Activated CD4-positive, alpha-beta T cell treated with anti-CD3 and anti-CD28 coated beads for 1 hour (primary cell): ENCODE measurements at places on chromosomes 5 and 9.

DNA sequence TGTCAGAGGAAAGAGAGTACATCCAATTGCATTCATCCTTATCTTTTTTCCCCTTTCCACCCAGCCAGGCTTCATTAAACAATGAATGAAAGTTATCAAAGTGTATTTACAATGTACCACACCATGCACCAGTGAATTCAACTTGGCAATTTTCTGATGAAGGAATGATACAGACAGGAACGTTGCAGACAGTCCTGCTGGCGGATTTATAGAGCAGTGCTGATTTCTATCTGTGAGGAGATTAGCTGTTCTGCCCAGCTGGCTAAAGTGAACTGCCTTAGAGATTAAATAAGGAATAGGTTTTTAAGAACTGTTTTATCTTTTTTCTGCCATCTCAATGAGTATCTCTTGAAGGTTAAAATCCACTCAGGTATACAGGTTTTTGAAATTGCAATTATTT, 403.9 kb downstream of the CDH18 start:
- DNase-seq, result no peak

DNA sequence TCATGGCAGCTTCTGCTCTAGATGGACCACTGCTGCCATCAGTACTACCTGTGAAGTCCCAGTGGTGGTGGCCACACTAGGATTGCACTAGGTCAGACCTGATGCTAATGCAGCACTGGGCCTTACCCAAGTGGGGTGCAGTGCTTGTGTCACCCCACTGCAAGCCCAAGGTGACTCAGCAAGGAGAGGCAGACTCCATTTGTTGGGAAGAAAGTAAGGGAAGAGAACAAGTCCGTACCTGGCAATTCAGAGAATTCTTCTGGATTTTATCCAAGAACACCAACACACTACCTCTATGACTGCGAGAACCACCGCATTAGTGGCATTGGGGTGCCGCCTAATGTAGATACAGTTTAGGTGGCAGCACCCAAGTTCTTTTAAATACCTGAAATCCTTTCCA, 34.0 kb upstream of the TYRP1 start:
- no peak for DNase-seq

DNA sequence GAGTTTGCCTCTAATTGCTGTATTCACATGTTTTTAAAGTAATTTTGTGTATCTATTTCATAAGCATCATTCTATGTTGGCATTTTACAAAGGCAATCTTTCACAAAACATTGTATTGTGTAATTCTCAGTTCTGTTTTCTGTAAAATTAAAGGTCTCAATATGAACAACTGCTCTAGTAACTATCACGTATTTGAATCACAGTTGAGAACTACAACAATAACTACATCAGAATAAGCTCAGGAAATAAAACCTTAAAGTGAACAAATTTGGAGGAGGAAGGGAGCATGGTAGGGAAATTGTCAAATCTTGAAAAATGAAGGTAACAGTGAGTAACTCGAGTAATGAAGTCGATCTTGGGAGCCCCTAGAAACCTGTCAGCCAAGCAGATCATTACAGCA, 22.5 kb upstream of the CAMK4 start:
- DNase-seq, result no peak

GRCh38 chr5:111427762-111428161, 84.6 kb downstream of the STARD4 start:
- DNase-seq, result no peak

DNA sequence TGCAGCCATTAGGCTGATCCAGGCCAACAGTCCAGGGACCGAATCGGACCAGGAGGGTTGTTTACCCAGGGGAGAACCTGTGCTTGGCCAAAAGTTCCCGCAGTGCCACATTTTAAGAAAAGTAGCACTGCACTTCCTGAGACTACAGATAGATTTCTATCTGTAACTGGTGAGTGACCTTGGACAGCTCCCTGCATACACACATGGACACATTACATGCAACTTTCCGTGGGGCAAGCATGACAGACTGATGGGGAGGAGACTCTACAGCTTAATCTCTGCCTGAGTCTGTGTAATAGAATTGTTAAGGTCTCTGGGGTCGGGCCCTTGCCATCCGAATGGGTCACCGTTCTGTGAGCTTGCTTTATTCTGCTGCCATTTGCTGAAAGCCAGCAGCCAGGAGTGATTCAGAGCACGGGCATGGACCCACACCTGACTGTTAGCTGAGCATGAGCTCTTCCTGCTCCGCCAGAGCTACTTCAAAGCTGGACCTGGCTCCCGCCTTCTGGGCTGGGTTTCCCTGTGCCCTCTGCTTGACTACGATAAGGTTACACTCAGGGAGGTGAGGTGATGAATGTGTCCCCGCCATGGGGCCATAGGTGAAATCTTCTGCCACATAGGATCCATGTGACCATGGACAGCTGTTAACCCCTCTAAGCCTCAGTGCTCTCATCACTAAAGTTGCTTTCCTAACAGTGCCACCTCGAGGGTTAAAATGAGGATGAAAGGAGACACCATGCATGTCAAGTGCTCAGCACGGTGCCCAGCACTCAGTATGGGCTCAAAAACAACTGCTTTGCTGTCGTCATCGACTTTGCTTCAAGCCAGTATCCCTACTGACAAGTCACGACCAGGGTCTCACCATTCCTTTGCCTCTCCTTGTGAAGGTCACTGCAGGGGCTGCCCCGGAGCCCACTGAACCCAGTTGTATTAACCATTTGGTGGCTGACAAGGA, 200.0 kb downstream of the MELK start:
- DNase-seq, result no peak

DNA sequence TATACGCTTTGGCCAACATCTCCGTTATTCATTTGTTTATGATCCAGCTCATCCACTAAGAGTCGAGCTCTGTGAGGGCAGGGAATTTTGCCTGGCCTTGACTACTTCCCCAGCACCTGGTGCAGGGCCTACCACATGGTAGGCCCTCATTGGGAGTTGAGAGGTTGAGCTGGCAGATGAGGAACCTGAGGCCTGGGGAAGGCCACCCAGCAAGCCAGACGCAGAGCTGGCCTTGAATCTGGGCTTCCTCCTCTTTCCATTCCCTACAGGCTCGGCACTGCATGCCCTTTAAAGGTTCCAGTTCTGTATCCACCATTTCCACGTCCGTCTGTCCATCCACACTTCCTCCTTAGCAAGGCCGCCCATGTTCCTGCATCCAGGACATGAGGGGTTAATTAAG, 24.2 kb downstream of the KCNMB1 start:
- DNase-seq, result no peak

DNA sequence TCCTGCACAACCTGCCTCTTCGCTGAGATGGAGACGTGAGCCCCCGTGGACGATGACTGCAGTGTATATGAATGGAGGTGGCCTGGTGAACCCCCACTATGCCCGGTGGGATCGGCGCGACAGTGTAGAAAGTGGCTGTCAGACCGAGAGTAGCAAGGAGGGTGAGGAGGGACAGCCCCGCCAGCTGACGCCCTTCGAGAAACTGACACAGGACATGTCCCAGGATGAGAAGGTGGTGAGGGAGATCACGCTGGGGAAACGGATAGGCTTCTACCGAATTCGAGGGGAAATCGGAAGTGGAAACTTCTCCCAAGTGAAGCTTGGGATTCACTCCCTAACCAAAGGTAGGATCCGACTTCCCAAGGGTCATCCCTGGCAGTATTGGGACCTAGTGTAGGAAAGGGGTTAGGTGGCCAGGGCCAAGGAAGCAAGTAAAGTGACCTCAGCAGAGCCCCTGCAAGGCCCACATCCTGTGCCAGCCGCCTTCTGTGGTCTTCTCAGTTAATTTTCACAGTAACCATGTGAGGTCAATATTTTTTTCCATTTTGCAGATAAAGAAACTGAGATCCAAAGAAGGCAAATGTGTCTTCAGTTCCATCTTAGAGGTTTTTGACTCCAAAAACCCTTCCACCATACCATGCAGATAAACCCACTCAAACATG, 53.8 kb downstream of the NIM1K start:
- no peak for DNase-seq

GRCh38 chr9:129171993-129172751, 5.9 kb downstream of the IER5L start:
- no peak for DNase-seq

GRCh38 chr5:116358911-116359418, 215.7 kb downstream of the SEMA6A start:
- no peak for DNase-seq

DNA sequence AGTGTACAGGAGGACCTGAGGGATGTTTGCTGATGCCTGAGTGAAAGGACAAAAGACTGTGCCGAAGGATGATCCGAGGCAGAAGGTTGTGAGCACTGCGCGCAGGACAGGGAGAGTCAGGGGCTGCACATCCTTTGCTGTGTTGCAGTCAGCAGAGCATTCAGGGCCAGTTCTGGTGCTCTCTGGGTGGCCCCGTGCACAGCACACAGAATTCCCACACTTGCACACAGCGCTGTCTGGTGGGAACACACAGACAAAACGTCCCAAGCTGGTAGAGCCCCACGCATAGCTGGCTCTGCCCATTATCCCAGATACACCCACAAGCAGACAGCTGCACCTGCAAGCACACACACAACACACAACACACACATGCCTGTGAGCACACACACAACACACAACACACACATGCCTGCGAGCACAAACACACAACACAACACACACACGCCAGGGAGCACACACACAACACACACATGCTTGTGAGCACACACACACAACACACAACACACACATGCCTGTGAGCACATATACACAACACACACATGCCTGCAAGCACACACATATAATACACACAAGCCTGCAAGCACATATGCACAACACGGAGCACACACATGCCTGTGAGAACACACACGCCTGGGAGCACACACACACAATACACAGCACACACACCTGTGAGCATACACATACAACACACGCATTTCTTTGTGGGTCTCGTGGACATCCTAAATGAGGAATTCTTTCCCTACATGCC, 74.4 kb downstream of the FGF18 start:
- no peak for DNase-seq

DNA sequence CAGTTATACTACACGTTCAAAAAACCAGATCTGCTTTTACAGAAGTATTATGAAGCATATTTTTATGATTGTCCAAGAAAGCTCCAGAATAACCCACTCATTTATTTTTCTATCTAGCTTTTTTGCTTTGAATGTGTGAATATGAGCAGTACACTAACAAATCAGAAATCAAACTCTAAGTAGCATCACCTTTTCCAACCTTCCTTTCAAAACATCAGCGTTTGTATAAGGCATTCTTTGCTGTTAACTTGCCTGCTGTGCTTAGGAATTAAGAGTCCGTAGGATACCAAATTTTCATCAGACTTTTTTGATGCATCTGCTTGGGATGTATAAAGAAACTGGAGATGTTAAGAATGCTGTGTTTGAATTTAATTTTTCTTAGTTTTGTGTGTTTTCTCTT, 3.8 kb downstream of the TLE4 start:
- DNase-seq, result no peak

- no peak for DNase-seq
Measured at GRCh38 chr5:66958201-66958979, 238.2 kb downstream of the CD180 start.

DNA sequence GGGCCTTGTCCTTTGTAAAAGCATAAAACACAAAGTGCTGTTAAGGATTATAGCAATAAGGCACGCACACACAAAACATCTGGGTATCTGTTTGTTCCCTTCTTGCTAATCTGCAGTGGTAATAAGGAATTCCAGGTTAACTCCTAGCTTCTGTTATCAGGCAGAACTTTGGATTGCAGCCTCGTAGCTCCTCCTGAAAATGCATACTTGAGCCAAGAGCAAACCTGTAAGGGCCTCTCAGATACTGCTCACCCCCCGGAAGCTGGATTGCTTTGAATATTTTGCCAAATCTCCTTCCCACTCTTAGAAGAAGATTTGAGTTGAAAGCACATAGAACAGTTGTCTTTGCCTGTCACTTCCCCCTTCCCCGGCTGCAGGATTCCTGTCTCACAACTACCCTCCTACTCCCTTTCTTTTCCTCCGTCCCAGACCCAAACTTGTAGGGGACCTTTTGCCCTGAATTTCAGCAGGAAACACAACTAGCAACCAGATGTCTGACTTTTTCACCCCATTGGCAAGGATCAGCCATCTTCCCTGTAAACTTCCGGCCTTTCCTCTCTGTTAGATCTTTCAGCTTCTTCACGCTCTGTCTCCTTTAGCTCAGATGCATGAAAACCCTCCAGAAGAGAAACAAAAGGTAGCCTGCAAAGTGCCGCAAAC, 28.2 kb upstream of the SMAD5 start:
- DNase-seq, result no peak

DNA sequence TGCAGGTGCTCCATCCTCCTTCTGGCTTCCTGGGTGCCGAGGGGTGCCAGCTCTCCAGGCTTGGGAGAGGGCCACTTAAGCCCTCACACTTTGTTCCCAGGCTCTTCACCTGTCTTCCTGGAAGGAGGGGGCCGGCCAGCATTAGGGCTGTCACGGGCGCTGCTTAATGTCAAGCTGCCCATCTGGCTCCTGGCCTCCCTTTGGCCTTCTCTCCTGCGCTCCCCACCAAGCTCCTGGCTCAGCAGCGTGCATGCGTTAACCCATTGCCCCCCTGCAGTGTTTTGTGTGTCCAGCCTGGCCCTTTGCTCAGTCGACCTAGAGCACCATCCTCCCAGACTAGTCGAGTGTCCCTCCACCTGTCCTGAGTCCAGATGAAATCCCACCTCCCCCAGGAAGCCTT, 21.3 kb downstream of the NTNG2 start:
- no peak for DNase-seq

DNA sequence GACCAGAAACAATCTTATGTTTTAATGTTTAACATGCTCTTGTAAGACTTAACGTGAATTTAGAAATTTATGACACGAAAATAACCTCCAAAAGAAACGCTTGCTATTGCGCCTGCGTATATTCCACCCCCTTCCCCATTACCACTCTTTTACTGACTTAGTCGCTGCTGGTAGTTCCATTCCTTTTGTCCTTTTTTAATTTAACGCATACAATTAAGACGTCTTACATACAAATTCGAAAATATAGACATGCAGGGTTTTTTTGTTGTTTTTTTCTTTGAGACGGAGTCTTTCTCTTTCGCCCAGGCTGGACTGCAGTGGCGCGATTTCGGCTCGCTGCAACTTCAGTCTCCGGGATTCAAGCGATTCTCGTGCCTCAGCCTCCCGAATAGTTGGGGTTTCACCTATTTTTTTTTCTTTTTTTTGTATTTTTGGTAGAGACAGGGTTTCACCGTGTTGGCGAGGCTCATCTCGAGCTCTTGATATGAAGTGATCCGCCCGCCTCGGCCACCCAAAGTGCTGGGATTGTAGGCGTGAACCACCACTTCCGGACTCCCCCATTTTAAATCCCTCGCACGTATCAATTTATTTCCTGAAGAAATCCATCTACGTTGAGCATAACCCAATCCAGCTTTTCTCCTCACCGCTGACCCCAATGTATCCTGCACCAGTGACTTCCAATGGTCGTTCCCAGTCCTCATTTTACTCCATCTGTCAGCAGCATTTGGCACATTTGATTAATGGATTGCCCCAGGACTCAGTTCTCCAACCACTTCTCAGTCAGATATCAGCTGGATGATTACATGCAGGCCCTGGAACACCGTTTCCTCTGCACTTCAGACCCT, 684 bp upstream of the MED7 start:
- DNase-seq, result no peak
